ENCODE measurements at places on chromosomes 2 and 18.

- no peak for DNase-seq
These were observed 13.1 kb upstream of the CRACDL start for GRCh38 chr2:98948956-98949739.

DNA sequence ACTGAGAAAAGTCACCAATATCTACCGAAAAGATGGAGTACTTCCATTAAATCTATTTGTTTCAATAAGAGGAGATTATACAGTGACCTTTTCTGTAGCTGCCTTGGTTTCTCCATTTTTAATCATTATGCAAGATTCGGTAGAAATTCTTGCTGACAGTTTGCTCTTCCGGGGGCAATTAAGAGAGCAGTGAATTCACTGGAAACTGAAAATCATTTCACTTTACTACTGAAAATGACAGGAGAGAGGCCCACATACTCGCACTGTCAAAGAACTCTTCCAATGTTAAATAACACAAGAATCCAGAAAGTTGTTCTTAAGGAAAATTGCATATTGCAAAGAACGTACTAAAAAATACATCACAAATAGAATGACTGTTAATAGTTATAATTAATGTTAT lies 699.3 kb downstream of the CBLN2 start:
- no peak for DNase-seq

GRCh38 chr2:144208924-144209323 lies 311.0 kb downstream of the ZEB2 start:
- no peak for DNase-seq

DNA sequence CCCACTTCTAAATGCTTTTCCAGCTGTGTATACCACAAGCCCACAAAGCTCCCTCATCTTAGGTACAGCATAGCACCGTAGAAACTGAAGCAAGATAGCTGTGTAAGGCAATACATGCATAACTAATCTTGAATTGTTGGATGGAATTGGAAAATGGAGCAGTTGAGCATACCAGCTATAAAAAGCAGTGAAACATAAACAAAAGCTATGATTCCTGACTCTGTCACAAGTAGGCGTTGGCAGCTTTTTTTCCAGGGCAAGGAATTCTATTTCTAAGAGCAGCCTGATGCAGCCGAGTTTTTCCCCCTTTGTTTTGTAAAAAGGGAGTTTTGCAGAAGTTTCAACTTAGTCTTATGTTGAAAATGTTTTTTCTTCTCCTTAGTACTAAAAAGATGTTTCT lies 32.4 kb downstream of the MOGAT1 start:
- DNase-seq: no peak
